ENCODE measurements at places on chromosomes 5 and 9.

- DNase-seq = no peak
These were observed 331.9 kb downstream of the ADAMTS6 start for GRCh38 chr5:65149827-65150226.

DNA sequence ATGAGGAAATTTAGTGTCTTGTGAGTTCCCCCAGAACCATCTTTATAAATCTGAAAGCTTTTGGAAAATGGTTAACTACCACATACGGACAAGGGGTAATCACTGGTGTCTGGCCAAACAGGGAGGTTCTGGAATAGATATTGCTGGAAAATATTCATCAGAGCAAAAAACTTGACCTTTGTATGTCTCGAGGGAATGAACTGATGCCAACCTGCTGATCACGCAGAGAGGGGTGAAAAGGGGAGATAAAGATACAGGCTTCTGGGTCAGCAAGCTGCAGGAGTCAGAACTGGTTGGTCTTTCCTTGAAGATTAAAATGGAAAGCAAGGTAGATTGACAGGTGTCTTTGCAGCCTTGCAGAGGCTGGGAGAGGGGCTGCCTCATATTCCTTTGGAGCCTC lies 35.5 kb downstream of the PSAT1 start:
- DNase-seq = no peak

DNA sequence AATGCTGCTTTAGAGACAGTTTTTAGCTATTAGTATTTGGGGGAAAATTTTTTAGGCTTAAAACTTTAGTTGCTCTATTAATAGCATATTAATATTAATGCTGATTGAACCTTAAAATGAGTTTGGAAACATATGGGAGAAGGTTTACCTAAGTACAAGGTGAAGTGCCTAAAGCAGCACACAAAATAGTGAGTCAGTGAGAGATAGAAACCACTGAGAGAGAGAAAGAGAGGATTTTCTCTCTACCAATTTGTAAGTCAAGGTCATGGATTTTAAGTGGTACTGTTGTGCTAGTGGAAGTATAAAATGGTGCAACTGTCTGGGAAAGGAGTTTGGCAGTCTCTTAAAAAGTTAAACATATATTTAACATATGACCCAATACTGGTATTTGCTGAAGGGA lies 64.9 kb downstream of the MARCHF3 start:
- no peak for DNase-seq

GRCh38 chr5:96994493-96994892 lies 58.6 kb downstream of the LNPEP start:
- DNase-seq = no peak

- no peak for DNase-seq
These were observed 17.4 kb upstream of the ADRB2 start for GRCh38 chr5:148808864-148809642.

GRCh38 chr5:175629261-175629660 lies 28.6 kb upstream of the HRH2 start:
- no peak for DNase-seq

- DNase-seq = no peak
These were observed 3.1 kb upstream of the NDUFS4 start for GRCh38 chr5:53557386-53557785.

- no peak for DNase-seq
These were observed 50.0 kb upstream of the ORM1 start for GRCh38 chr9:114272739-114273431.

- no peak for DNase-seq
These were observed 166.2 kb downstream of the ZNF462 start for GRCh38 chr9:107029146-107029545.

DNA sequence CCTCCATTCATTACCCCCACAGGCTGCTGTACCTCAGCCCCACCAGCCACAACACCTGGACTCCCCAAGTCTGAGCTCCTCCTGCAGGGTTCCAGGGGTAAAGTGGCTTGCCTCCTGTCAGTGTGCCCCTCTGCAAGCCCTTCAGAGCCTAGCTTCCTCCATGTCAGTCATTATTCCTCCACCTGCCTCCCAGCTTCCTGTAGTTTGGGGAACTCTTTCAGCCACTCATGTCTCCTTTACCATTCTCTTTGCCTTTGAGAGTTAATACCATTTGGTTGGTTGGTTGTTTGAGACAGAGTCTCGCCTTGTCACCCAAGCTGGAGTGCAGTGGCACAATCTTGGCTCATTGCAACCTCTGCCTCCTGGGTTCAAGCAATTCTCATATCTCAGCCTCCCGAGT lies 36.2 kb downstream of the IRF1 start:
- no peak for DNase-seq

DNA sequence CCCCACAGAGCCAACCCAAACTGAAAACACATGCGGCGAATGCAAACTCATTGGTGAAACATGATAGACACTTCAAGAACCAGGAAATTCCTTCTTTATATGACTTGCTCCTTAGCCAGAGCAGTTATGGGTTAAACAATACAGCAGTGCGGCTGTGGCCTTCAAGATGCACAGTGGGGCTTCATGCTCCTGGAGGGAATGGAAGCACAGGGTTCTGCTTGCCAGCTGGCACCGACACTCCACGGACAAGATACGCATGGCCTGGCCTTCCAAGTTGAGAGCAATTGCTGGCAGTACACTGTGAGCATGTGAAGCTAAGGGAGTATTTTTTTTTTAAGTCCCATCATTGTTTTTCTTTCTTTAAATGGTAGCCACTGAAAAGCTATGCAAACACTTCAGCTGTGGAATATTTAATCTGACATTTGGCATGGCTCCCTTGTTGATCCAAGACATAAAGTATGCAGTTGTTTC lies 451.6 kb upstream of the CD180 start:
- no peak for DNase-seq

DNA sequence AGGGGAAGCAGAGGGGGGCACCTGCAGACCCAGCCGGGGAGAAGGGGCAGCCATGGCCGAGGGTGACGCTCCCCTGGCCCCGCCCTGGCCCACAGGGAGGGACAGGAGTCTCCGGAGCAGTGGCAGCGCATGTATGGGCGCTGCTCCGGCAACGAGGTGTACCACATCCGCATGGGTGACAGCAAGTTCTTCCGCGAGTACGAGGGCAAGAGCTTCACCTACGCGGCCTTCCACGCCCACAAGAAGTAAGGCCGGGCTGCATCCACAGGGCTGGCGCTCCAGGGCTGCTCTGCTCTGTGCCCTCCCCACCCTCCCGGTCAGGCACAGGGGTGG lies 68.2 kb downstream of the KCNT1 start:
- DNase-seq = no peak

DNA sequence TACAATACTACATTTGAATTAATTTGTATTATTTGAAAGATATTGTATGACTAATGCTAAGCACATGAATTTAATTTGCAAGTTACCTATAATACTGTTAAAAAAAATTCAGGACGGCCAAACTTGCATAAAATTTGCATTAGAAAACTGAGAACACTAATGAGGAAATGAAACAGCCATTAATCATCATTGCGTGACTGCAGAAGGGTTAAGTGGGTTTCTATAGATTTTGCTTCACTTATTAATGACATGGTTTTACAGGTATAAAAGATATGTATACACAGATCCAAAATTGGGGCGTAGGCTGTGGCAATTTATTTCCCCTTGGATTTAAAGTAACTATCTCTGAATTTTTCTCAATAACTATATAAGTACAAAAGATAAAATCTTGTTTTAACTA lies 882.6 kb downstream of the PTPRD start:
- no peak for DNase-seq

DNA sequence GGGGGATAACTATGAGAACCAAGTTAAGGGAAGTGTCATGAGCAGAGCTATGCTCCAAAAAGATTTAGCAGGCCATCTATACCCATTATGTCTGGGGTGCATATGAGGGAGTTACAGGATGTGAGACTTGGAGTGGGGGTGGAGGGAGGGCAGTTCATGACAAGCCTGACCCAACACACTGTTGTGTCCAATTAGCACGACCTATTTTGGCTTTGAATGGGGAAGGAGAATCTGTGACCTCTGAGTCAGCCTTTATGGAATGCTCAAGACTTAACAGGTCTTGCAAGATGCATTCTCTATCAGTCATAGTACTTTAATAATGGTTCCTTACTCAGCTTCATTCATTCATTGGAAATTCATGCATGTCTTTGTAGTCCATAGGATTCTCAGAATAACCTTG lies 71.7 kb downstream of the GRIA1 start:
- DNase-seq = no peak

DNA sequence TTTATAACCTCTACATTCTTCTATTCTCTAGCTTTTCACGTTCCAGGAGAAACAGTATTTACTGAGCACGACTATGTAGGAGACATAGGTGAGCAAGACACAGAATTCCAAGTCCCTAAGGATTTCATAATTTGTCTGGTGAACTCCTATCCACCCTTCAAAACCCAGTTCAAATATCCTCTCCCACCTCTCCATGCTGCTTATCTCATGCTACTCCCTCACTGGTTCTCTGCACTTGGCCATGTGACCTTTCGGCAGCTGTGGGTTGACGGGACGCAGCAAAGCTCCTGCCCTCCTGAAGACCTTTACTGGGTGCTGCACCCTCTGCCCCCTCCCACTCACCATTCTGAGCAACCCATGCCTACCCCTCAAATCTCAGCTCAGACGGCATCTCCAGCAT lies 173.2 kb downstream of the RGS3 start:
- no peak for DNase-seq
